ENCODE measurements at places on chromosomes 7 and 10. TPM values are rescaled to one million over a fixed set of nuclear protein-coding genes. Genes with fewer than 3 reads are reported as not detected.

DNA sequence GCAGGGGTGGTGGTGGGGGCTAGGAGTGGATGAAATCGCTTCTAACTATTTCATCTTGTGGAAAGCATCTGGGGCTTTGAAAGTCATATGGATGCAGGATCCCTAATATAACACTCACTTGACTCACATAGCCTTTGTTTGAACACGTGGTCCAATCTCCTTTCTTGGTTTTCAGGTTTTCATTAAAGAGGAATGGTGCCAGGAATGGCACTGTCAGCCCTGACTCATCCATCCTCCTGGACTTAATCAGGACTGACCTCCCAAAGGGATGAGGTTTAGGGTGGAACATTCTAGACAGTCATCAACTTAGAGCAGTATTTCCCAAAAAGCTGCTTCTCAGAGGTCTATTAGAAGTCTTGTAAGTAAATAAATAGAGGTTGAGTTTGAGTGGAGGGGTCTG, 162.0 kb upstream of the PLXNA4 start:
- no peak overlapping the region for H3K4me3 ChIP-seq
- H3K27ac ChIP-seq = no peak overlapping the region
- no peaks in the 10 kb centered on the region for H3K36me3 ChIP-seq
- H3K27me3 ChIP-seq = peaks cover 35% of the 10 kb centered on the region
- peaks cover 3% of the 10 kb centered on the region for H3K4me1 ChIP-seq

GRCh38 chr7:28500138-28500537, 87.8 kb downstream of the CREB5 start:
- H3K27me3 ChIP-seq = no peaks in the 10 kb centered on the region
- H3K36me3 ChIP-seq = no peaks in the 10 kb centered on the region
- H3K4me3 ChIP-seq = no peak overlapping the region
- no peak overlapping the region for H3K27ac ChIP-seq
- H3K4me1 ChIP-seq = no peaks in the 10 kb centered on the region

DNA sequence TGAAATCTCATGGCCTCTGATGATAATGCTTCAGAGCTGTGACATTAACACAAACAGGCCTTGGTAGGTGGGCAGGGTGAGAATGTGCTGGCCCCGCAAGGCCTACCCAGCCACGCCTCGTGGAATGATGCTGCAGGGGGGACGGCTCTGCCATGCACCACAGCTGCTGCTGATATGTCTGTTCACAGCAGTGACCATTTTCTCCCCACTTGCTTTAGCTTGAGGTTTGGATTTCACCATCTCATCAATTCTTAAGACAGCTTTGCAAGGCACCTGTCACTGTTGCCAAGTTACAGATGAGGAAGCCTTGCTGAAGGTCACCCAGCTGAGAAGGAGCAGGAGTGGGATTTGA, 128.3 kb downstream of the PTPN20 start:
- H3K36me3 ChIP-seq = no peaks in the 10 kb centered on the region
- no peaks in the 10 kb centered on the region for H3K4me1 ChIP-seq
- DNase-seq = no peak
- H3K4me3 ChIP-seq = no peak overlapping the region
- no peak overlapping the region for H3K27ac ChIP-seq

- H3K27ac ChIP-seq = no peak overlapping the region
- no peak overlapping the region for H3K4me3 ChIP-seq
- no peaks in the 10 kb centered on the region for H3K27me3 ChIP-seq
- no peak for DNase-seq
These were observed 185.2 kb downstream of the AGMO start for GRCh38 chr7:15376600-15376999.

DNA sequence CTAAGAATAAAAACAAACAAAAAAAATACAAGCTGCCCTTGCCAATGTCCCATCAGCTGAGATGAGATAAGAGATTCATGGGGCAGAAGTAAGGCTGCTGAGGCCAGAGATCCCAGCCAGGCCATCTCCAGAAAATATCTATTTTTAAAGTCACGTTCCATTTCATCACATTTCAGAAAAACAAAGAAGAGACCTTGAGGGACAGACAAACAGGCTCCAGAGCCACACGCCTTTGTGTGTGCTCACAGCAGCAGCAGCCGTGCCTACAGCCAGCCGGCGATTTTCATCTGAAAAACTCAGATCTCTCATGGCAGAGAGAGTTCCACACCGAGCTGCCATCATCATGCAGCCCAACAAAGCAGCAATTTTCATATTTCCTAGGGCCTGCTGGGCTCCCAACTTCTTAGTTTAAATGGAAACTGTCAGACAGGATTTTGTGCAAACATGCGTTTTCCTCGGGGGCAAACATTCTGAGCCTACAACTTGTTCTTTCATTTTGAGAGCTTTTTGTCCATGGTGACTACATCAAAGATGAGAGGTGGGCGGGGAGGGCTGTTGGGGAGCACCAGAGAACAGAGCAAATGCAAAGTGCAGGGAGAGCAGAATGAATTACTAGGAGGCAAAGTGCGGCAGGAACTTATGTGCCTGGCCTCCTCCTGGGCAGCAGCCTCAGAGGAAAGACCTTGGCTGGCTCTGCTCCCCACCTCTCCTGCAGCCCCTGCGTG, 38.8 kb downstream of the DLG5 start:
- peak overlapping the region; percentile 61 for H3K27ac ChIP-seq
- no peaks in the 10 kb centered on the region for H3K27me3 ChIP-seq
- peak; percentile 31 for DNase-seq
- H3K4me1 ChIP-seq = peaks cover 29% of the 10 kb centered on the region
- H3K36me3 ChIP-seq = no peaks in the 10 kb centered on the region

- no peak overlapping the region for H3K4me3 ChIP-seq
- DNase-seq = peak; percentile 60
- H3K27ac ChIP-seq = no peak overlapping the region
These were observed 14.9 kb downstream of the CCL26 start for GRCh38 chr7:75756991-75757676.

- DNase-seq = no peak
- no peak overlapping the region for H3K4me3 ChIP-seq
- H3K36me3 ChIP-seq = no peaks in the 10 kb centered on the region
These were observed 50.6 kb downstream of the ADAMTS14 start for GRCh38 chr10:70722820-70723424.

- peaks cover 58% of the 10 kb centered on the region for H3K4me1 ChIP-seq
- no peak overlapping the region for H3K4me3 ChIP-seq
- no peaks in the 10 kb centered on the region for H3K36me3 ChIP-seq
- no peak overlapping the region for H3K27ac ChIP-seq
These were observed 8.6 kb downstream of the UNCX start for GRCh38 chr7:1241258-1241602.

DNA sequence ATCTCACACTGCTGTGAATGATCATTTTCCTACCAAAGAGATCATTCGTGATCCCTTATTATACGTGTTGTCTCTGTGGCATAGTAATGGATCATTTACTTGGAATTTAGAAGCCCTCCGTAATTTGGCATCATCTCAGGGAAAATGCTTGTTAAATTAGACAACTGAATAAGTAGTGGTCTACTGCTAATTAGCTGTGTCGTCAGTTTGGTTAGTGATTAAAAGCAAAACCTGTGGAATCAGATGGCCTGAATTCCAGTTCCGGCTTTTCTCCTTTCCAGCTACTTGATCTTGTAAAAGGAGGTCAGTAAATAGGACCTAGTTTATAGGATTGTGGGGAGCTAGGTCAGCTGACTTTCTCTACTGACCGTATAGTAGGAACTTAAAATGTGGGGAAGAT, 65.6 kb downstream of the RBM33 start:
- H3K27ac ChIP-seq = no peak overlapping the region
- no peaks in the 10 kb centered on the region for H3K27me3 ChIP-seq
- H3K4me3 ChIP-seq = no peak overlapping the region
- H3K36me3 ChIP-seq = peaks cover 28% of the 10 kb centered on the region
- no peak for DNase-seq

- no peak overlapping the region for H3K4me3 ChIP-seq
- H3K27me3 ChIP-seq = no peaks in the 10 kb centered on the region
- H3K4me1 ChIP-seq = peaks cover 16% of the 10 kb centered on the region
- DNase-seq = no peak
- H3K27ac ChIP-seq = no peak overlapping the region
- no peaks in the 10 kb centered on the region for H3K36me3 ChIP-seq
These were observed 45.9 kb downstream of the COL1A2 start for GRCh38 chr7:94440451-94441039.

- no peak overlapping the region for H3K4me3 ChIP-seq
- no peaks in the 10 kb centered on the region for H3K36me3 ChIP-seq
- no peaks in the 10 kb centered on the region for H3K27me3 ChIP-seq
- peak overlapping the region; percentile 18 for H3K27ac ChIP-seq
- H3K4me1 ChIP-seq = peaks cover 41% of the 10 kb centered on the region
These were observed 113.4 kb downstream of the PLXDC2 start for GRCh38 chr10:19929506-19930140.

- DNase-seq = no peak
- H3K27me3 ChIP-seq = no peaks in the 10 kb centered on the region
- no peak overlapping the region for H3K27ac ChIP-seq
These were observed 109.7 kb downstream of the C1GALT1 start for GRCh38 chr7:7292085-7292484.

DNA sequence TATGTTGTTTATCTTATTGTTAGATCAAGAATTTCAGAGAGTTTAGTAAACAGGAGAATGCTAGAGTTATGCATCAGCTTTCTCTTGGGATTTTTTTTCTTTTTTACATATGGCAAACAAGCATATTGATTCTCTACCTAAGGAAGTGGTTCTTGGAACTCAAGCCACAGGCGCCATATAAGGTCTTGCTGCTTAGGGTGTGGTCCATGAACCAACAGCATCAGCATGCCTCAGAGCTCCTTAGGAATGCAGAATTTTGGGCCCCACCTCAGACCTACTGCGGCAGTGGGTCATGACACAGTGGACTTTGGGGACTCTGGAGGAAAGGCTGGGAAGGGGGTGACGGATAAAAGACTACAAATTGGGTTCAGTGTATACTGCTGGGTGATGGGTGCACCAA, 230.8 kb downstream of the SKAP2 start:
- no peak for DNase-seq
- no peaks in the 10 kb centered on the region for H3K4me1 ChIP-seq
- H3K4me3 ChIP-seq = no peak overlapping the region
- H3K27me3 ChIP-seq = peaks cover 19% of the 10 kb centered on the region

DNA sequence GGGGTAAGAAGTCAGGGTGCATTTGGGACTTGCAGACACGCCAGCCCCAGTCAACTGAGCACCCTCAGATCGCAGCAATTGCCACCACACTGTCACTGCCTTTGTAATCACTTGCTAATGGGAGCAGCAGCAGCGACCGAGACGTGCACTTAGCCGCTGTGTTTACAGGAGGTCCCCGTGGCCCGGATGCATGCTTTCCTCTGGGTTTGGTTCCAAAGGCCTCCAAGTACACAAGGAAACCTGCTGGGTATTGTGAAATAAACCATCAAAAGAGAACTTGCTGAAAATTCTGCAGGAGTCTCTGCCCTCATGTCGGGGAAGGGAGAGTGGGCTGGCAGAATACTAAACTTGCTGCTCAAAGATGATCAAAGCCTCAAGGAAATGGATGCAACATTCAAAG, 341.7 kb downstream of the DNAJB6 start:
- H3K4me3 ChIP-seq = no peak overlapping the region
- no peak for DNase-seq
- peaks cover 4% of the 10 kb centered on the region for H3K4me1 ChIP-seq

- peak overlapping the region; percentile 84 for H3K4me3 ChIP-seq
- H3K27ac ChIP-seq = peak overlapping the region; percentile 76
- H3K36me3 ChIP-seq = peaks cover 10% of the 10 kb centered on the region
- H3K4me1 ChIP-seq = peaks cover 5% of the 10 kb centered on the region
- no peak for DNase-seq
These were observed 1.3 kb downstream of the PCBD1 start for GRCh38 chr10:70886921-70887665.

DNA sequence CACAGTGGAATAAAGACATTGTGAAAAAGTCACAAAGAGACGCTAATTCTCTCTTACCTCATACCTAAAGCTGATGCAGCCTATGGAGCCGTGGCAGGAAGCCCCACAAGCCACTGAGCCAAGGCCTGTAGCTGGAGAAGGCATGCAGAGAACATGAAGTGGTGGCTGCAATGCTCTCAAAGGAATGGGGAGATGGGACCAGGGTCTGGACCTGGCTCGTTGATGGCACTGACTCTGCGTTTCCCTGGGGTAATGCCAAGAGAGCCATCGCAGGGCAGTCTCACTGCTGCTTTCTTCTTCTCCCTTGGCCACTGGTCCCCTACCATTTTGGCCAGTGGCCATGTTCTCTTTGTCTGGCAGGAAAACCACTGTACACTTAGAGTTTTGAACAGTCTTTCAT, 329.9 kb upstream of the ZMIZ1 start:
- H3K27me3 ChIP-seq = no peaks in the 10 kb centered on the region
- H3K27ac ChIP-seq = no peak overlapping the region
- H3K4me1 ChIP-seq = no peaks in the 10 kb centered on the region
- no peaks in the 10 kb centered on the region for H3K36me3 ChIP-seq

GRCh38 chr10:123561141-123561440, 105.1 kb upstream of the GPR26 start:
- no peaks in the 10 kb centered on the region for H3K4me1 ChIP-seq
- H3K36me3 ChIP-seq = no peaks in the 10 kb centered on the region
- no peak overlapping the region for H3K27ac ChIP-seq
- no peak overlapping the region for H3K4me3 ChIP-seq
- H3K27me3 ChIP-seq = peaks cover under 1% of the 10 kb centered on the region
- no peak for DNase-seq

DNA sequence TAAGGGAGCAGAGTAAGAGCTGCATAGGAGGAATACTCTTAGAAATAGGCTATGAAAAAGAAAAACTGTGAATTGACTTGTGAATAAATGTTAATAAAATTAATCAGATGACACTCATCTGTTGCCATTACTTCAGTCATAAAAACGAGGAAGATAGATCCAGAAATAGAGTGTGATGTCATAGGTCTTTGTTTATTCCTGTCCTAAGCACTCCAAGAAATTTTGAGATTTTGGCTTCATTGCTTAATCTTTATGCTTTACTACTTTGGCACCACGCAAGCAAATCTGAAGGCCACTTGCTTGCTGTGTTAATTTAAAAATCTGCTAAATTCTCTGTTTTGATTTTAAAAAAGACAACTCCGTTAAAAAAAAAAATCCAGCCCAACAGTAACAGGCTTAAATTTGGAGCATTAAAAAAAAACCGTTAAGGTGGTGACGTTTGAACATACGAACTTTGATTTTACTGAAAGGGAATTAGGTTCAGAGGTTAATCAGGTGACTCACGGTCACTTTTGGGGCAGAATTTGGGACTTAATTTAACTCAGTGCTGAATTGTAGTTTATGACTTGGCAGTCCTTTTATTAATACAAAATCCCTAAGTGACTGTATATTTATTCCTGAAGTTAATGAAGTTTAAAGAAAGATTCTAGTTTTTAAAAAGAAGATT, 3.4 kb downstream of the IFRD1 start:
- no peak overlapping the region for H3K4me3 ChIP-seq
- peaks cover 31% of the 10 kb centered on the region for H3K36me3 ChIP-seq
- H3K27me3 ChIP-seq = no peaks in the 10 kb centered on the region
- DNase-seq = no peak

- H3K27ac ChIP-seq = no peak overlapping the region
- no peak overlapping the region for H3K4me3 ChIP-seq
- no peaks in the 10 kb centered on the region for H3K36me3 ChIP-seq
- H3K27me3 ChIP-seq = peaks cover 5% of the 10 kb centered on the region
These were observed 190.1 kb upstream of the STK17A start for GRCh38 chr7:43392638-43393330.

- peak; percentile 93 for DNase-seq
- H3K36me3 ChIP-seq = no peaks in the 10 kb centered on the region
- peaks cover 54% of the 10 kb centered on the region for H3K4me1 ChIP-seq
- no peak overlapping the region for H3K4me3 ChIP-seq
These were observed 58.3 kb downstream of the SEMA3A start for GRCh38 chr7:84136336-84136735.

GRCh38 chr10:5858811-5859210, 30.9 kb downstream of the ANKRD16 start:
- no peaks in the 10 kb centered on the region for H3K36me3 ChIP-seq
- H3K4me3 ChIP-seq = no peak overlapping the region
- no peak for DNase-seq
- H3K4me1 ChIP-seq = no peaks in the 10 kb centered on the region
- H3K27me3 ChIP-seq = no peaks in the 10 kb centered on the region

The PHYHIPL gene
- total RNA-seq = 0.33 TPM

The CDNF gene
- total RNA-seq = 0.34 TPM

The TLL2 gene
- total RNA-seq = 0.09 TPM

The TEX36 gene
- total RNA-seq = 0.61 TPM

The AKR1D1 gene
- total RNA-seq = not detected
